GM13977 (cell line): ENCODE measurements at places on chromosomes 5 and 9.

- no peak for DNase-seq
Measured at GRCh38 chr5:178986326-178986960, 8.7 kb downstream of the GRM6 start.

DNA sequence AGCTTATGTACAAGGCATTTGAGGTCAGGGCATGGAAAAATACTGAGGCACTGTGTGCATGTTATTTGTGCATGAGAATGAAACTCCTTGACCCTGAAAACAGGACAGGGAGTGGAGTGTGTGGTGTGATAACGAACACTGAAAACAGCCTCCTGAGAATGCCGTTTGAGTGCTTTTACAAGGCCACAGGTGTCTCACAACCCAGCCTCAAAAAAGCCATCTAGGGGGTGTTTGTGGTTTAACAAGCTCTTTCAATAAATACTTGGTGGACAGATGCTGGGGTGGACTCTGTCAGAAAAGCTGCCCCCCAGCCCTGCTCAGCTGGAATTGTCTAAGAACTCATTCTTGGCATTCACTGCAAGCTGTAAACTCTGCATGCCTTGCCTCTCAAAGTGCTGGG, 94.0 kb upstream of the SLC25A48 start:
- no peak for DNase-seq

- DNase-seq: no peak
Measured at GRCh38 chr9:69093471-69094103, 58.0 kb downstream of the FXN start.

DNA sequence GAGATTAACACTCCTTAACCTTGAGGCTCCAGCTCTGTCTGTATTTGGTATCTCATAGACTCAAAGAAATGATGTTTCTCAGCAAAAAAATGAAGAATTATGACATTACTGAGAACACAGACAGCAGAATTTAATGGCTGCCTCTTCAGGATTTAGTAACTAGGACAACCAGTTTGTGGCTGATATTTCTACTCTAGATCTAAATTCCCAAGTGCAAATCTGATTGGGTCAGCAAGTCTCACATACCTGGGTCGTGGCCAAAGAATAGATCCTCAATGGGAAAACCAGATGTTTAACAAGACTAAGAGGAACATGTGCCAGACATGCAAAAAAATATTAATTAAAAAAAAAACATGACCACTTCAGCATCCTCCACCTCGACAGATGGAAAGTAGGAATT, 608.9 kb downstream of the DTWD2 start:
- no peak for DNase-seq

GRCh38 chr5:10675177-10675700, 85.8 kb downstream of the DAP start:
- no peak for DNase-seq

DNA sequence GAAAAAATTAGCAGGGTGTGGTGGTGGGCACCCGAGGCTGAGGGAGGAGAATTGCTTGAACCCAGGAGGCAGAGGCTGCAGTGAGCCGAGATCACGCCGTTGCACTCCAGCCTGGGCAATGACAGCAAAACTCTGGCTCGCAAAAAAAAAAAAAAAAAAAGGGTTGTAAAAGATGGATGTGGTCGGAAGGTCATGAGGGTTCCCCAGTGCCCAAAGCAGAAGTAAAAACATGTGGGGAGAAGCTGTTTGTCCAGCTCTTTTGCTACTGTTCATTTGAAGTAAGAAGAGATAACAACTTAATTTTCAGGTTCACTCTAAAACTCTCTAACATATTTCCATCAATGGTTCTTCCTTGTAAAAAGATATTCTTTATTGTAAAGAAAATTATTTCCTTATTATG, 57.1 kb upstream of the GOLPH3 start:
- DNase-seq: no peak

DNA sequence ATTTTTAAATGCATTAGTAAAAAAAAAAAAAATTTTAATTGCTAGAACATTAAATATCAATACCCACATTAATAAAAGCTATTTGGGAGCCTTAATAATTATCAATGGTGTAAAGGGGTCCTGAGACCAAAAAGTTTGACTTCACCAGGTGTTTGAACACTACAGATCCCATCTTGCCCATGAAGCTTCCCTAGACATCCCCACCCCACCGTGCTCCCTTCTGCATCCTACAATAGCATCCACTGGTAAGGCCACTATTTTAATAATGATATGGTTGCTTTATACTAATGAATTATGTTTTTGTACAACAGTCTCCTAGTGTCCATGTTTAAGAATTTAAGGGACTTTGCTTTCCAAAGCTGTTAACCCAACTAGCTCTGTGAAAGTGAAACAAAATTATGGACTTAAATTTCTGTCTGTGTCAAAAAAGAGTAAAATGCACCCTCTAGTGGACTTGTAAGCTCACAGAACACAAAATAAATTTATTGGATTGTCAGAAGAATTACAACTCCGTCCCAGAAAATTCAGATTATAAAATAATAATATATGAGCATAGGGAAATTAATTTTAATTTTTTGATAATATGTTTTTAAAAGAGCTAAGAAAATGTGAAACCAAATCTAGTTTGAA, 76.0 kb downstream of the ARL15 start:
- DNase-seq: peak; percentile 48

GRCh38 chr5:158390577-158390976, 531.6 kb upstream of the CLINT1 start:
- no peak for DNase-seq

DNA sequence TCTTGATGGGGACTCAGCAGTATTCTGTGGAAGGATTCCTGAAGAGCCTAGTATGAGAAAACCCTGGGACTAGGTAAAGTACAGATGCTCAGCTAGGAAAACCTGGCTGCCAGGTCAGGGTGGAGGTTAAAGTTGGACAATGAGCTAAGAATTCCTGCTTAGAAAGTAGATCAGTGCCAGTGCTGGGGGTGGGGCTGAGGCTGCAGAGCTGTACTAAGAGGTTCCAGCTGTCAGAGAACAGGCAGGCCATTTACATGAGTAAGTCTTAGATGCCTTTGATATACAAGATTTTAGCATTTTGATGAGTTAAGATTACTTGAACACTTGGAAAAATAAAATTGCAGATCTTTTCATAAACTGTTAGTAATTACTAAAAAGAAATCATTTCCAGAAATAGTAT, 332.3 kb upstream of the NUDT12 start:
- DNase-seq: no peak

GRCh38 chr5:12652201-12652600, 748.0 kb upstream of the CTNND2 start:
- no peak for DNase-seq

GRCh38 chr9:76004526-76004925, 114.1 kb downstream of the PCSK5 start:
- peak; percentile 38 for DNase-seq
